ENCODE measurements at places on chromosomes 7 and 10.

- DNase-seq, result no peak
Measured at GRCh38 chr7:96499532-96499931, 177.6 kb upstream of the SLC25A13 start.

DNA sequence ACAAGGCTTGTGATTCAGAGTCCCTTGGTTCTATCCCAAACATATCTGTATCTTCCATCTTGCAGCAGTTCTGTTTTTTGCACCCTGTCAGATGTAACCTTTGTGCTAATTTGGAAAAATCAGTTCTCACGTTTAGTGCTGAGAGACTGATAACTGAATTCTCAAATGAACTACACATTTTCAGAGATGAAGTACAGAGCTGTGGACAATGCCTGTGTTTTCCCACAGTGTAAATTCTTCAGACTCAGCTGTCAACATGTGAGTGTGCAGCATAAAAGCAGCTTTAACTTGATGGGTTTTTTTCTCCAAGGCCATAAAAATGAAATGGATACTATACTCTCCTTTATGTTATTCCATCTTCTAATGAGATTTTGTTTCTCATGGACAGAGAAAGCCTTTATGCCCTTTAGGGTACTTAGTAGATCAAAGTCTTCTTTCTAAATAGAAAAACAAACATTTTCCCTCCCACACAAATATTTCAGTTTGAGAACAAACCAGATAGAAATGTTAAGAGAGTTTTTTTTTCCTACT is 150.9 kb downstream of the SEMA3A start:
- DNase-seq, result no peak

- DNase-seq, result no peak
Measured at GRCh38 chr7:129789652-129790051, 163.1 kb downstream of the UBE2H start.

- DNase-seq, result no peak
Measured at GRCh38 chr10:52453501-52453900, 139.4 kb downstream of the DKK1 start.

GRCh38 chr10:76124280-76124679 is 692.9 kb downstream of the LRMDA start:
- DNase-seq, result no peak

- no peak for DNase-seq
Measured at GRCh38 chr7:90298145-90299038, 22.7 kb downstream of the FAM237B start.

DNA sequence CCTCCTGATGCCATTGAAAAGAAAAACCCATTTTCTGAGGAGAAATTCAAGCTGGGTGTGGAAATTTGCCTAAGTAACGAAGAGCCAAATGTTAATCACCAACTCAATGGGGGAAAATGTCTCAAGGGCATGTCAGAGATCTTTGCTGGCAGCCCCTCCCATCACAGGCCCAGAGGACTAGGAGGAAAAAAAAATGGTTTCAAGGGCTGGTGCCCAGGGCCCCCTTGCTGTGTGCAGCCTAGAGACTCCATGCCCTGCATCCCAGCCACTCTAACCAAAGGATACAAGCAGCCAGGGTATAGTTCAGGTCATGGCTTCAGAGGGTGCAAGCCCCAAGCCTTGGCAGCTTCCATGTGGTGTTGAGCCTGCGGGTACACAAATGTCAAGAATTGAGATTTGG is 106.3 kb downstream of the ALOX5 start:
- no peak for DNase-seq

DNA sequence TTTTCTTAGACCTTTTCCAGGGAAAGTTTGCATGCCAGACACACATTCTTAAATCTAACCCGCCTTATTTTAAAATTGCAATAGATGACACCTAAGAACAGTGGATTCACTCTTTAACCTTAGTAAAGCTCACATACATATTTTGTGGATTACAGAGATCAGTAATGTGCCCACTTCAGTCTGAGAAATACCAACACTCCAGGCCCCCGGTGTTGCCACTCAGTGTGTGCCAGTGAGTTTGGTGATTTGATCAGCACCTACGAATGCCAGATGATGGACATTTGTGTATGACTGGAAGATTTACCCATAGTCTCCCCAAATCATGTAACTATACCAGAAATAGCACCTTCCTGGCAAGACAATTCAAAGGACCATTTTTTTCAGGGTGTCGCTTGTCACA is 2.6 kb downstream of the LRRN3 start:
- DNase-seq, result no peak

DNA sequence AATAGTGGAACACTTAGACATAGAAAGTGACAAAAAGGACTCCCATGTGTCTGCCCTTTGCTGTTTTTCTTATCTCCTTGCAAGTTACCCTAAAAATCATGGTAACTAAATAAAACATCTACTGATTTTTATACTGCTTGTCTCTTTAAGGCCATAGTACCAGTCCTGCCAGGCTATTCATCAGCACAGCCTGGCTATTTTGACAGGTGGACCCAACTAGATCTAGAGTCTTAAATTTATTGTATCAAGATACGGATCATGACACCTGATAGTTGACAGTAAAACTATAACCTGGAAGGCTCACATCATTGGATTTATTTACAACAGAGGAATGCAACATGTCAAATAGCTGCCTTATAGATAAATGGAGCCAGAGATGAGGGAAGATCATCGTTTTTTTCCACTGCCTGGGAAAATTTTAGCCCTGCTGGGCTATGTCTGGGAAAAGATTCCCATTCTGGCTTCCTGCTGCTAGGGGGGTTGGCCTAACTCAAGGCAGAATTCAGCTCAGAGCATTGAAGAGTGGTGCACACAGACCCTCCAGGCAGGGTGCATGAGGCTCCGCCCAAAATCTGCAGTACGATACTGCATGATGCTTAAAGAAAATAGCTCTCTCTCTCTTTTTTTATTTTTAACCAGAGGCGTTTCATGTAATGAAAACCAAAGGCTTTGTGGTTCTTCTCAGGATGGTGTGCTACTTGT is 292.0 kb upstream of the FZD8 start:
- no peak for DNase-seq

DNA sequence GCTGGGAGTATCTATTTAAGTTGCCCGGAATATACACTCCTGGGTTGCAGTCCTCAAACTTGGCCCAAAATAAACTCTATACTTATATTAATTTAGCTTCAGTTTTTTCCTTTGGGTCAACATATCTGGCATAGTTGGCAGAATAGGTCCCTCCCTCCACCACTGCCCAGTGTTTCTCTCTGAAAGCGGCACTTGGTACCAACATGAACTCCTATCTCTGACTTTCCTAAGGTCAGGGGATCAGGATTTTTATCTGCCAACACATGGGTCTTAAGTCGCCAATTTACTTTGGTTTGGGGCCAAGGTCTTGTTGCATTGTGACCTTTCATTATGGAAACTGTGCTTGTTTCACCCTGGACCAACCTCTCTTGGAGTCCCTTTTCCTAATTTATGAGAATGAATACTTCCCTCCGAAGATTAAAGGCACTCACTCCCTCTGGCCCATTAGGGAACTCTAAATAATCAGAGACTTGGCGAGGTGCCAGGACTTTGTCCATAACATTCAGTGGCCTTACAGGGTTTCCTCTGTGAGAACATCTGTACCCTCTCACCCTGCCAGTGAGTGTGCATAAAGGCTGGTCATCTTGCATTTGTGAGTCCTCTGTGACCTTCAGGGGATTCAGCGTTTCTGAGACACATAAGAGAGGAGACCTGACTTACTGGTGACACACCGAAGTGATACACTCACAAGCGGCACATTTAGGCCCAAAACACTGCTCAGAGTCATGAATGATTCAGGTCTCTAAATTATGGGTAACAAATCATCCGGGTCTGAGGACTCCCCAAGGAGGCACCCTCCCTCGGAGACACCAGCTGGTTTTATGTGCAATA is 19.7 kb upstream of the FKBP9 start:
- no peak for DNase-seq

DNA sequence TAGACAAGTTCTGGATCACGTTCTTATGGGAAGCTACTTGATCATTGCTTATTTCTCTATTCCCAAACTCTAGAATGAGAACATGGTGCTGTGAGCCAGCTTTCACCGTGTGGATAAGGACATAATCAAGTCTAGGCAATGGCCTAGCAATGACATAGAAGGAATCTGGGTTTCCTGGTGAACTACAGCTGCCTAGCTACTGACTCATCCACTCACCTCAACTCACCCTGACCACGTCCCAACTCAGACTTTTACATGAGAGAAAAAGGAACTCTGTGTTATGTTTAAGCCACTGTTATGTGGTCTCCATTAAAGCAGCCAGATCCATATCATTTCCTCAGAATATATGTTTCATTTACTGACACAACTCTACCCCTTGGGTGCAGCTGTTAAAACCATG is 18.8 kb upstream of the MET start:
- no peak for DNase-seq

DNA sequence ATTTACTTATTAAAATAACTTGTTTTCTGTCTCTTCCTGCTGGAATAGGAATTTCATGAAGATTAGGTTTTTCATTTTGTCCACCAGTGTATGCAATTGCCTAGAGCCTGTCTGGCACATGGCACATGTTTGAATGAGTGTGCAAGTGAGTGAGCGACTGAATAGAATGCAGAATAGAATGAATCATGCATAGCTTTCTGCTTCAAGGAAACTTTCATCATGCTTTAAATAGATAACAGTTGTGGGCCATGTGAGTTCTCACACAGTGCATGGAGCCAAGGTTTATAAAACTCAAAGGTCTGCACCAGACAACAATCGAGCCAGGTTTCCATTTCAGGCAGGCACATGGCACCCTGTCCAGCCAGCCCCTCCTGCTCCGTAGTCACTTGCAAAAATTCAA is 74.2 kb upstream of the HECW1 start:
- no peak for DNase-seq

DNA sequence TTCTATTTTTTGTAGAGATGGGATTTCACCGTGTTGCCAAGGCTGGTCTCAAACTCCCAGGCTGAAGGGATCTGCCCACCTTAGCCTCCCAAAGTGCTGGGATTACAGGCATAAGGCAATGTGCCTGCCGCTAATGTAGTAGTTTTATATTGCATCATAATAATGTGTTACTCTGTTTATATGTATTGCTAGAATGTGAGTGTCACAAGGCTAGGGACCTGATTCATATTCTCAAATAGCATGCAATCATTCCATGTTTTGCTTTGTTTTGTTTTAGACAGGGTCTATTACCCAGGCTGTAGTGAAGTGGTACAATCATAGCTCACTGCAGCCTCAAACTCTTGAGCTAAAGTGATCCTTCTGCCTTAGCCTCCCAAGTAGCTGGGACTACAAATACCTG is 13.5 kb downstream of the CCL26 start:
- DNase-seq, result no peak

DNA sequence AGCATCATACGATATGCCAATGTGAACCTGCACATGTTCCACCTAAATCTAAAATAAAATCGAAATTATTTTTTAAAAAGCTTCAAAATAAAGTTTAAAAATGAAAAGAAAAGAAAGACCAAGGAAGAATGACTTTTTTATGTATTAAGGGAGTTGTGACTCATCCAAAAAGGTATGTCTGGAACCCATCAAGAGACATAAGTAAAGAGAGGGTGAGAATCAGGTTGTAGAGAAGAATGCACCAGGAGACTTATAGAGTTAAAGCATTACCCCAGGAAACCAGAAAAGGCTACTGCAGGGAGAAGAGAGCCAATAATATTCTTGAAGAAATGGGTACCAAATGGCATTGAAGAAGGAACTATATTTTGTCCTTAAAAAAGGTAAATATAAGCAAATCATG is 69.8 kb downstream of the CTTNBP2 start:
- DNase-seq, result no peak

DNA sequence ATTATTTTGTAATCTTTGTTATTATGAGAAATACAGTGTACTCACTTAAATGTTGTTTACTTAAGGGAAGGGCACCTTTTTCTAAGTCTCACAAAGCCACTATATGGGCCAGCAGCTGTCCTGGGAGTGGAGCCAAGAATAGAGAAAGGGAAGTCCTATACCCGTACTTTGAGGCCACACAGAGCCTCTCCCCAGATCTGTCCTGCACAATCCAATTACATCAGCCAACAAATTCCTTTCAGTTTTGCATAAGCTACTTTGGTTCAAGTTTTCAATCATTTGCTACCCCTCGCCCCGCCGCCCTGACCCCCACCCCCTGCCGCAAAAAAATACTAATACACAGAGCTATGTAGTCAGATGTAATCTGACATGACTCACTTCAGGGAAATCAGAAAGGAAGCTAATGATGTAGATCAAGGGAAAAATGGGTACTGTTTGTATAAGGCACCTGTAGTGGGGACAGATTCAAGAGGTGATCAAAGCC is 297.4 kb upstream of the NEBL start:
- no peak for DNase-seq

DNA sequence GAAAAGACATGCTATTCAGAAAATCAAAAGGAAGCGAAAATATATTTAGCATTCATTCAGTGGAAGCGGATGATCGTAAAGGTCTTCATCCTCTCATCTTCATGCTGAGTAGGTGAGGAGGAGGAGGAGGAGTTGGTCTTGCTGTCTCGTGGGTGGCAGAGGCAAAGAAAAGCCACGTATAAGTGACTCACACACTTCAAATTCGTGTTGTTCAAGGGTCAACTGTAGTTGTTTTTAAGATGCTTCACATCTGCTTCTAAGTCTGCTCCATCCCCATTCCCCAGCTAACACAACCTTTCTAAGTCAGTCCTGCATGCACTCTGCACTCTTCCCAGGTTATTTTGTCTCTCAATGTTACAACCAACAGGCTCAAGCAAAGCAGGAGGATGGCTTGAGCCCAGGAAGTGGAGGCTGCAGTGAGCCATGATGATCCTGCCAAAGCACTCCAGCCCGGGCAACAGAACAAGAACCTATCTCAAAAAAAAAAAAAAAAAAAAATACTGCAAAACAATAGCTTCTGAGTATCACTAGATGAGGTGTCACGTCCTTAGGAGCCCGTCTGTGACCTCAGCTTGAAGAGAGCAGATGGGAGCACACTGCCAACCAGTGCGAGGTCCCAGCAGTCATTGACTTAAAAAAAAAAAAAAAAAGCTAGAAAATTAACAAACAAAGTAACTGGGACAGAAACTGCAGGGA is 70.5 kb downstream of the SFMBT2 start:
- no peak for DNase-seq

DNA sequence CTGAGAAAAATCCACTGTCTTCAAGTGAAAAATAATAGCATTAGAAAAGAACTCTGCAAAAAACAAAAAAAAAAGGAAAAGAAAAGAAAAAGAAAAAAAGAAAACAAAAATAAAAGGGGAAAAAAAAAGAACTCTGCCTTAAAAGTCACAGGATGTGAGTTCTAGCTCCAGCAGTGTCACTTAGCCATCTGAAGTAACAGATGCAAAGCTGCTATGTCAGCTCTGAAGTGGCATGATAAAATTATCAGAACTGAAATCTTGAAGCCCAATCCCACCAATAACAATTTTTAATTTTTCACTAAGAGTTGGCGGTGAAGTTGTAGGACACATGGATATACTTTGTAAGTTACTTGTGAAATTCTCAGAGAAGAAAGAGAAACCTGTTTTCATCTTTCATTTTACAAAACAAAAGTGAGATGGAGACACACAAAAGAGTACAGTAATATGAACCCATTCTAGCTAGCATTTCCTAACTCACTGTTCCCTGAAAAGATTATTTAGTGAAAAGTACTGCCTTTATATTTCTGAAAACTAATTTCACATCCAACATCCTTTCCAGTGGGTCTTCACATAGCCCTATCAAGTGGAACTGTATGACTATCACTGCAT is 103.5 kb downstream of the ELAPOR2 start:
- DNase-seq, result no peak

- DNase-seq, result no peak
Measured at GRCh38 chr7:43612128-43612527, 29.2 kb downstream of the STK17A start.

- no peak for DNase-seq
Measured at GRCh38 chr7:92808635-92809034, 27.7 kb downstream of the CDK6 start.

- no peak for DNase-seq
Measured at GRCh38 chr7:105585850-105586500, 4.7 kb upstream of the EFCAB10 start.

Data from T-helper 1 cell (primary cell).